Suppressor macrophage (primary cell): ENCODE measurements at places on chromosomes 5 and 9.
A peak's percentile ranks its signal among the peaks of the same experiment; 100 is the strongest.

- no peak for DNase-seq
These were observed 8.9 kb downstream of the LCN1 start for GRCh38 chr9:135530146-135530545.

DNA sequence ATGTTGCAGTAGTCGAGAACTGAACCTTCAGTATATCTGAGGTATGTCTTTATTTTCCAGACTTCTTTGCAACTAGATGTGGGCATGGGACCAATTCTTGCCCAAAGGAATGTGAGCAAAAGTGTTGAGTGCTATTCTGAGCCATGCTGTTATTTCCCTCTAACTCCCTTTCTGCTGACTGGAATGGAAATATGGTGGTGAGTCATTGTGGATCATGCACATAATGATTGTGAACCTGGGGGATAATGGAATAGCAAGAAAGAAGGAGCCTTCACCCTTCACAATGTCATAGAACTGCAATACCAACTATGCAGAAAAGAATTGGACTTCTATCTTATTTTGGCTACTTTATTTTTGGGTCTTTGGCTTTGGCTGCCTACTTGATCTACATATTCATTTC lies 10.3 kb upstream of the DOCK2 start:
- DNase-seq = no peak

GRCh38 chr9:126665644-126666035 lies 51.9 kb downstream of the LMX1B start:
- no peak for DNase-seq

- no peak for DNase-seq
These were observed 91.8 kb upstream of the CXCL14 start for GRCh38 chr5:135670588-135670987.

GRCh38 chr9:108512426-108513173 lies 343.2 kb downstream of the ACTL7B start:
- DNase-seq = no peak

DNA sequence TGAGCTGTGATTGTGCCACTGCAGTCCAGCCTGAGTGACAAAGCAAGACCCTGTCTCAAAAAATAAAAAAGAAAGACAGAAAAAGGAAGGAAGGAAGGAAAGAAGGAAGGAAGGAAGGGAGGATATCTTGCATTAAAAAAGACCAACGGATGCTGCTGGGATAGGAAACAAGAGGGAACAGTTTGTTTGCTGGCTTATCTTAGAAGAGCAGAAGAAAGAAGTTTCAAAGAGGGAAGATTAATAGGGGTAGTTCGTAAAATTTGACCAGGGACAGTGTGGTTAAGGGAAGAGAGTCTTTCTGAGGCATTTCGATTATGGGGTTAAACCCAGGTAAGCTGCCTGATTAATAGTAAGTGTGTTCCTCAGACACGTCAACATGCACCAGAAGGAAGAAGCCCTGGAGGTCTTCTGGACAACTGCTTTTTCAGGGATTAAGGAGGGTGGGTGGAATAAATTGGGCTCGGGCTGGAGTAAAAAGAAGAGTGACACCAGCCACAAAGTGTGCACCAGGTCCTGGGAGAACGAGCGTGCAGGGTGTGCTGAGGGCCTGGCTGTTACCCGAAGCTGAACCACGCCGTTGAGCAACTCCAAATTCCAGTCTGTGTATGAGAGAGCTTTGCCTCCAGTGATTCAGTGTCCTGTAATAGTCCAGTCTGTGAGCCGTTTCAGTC lies 24.8 kb downstream of the FYB1 start:
- peak; percentile 58 for DNase-seq

DNA sequence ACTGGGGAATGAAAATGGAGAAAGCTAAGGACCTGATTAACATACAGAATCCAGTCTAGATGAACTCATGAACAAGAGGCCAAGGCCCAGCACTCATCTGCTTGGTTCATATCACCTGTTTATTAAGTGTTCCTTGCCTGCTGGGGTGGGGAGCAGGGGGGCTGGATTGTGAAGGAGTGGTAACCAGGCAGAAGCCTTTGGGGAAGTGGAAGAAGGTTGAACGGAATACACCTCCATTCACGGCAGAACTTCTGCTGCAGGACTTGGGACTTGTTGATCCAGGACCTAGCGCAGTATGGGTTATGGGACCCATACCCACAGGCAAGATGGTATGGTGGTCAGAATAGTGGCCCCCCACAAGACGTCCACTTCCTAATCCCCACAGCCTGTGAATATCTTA lies 8.8 kb upstream of the SEPTIN8 start:
- DNase-seq = no peak

- no peak for DNase-seq
These were observed 153.2 kb downstream of the NTRK2 start for GRCh38 chr9:84822589-84823233.

GRCh38 chr5:122707796-122708195 lies 67.1 kb upstream of the SNX2 start:
- DNase-seq = no peak

GRCh38 chr9:134217431-134218210 lies 53.3 kb upstream of the RNU6ATAC start:
- peak; percentile 58 for DNase-seq

- DNase-seq = no peak
These were observed 14.6 kb upstream of the LAMC3 start for GRCh38 chr9:130994135-130995085.

DNA sequence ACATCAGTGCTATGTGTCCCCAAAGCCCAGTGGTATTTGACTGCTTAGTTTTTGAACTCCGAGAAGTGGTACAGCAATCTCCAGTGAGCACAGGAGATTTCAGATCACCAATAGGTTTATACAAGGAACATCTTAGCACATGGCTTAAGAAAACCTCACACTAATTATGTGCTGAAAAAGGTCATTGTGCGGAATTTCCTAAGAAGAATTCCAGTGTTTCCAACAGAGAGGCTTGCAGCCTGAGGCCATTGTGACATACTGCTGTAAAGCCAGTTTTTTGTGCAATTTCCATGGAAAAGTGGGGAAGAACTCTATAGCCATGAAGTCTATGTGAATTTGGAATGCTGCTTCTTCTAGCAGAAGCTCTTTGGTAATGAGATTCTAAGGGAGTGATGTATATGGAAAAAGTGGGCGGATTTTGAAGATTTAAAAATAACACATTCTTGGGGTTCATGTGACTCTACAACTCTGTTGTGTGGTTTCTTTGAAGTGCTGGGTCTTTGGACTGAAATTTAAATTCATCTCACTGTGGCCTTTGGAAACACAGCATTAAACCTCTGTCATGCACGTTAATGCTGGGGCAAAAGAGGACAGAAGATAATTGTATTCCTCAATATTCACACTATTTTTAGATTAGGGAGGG lies 110.5 kb upstream of the CD180 start:
- peak; percentile 8 for DNase-seq

- no peak for DNase-seq
These were observed 262.4 kb upstream of the ACTBL2 start for GRCh38 chr5:57745029-57745428.

DNA sequence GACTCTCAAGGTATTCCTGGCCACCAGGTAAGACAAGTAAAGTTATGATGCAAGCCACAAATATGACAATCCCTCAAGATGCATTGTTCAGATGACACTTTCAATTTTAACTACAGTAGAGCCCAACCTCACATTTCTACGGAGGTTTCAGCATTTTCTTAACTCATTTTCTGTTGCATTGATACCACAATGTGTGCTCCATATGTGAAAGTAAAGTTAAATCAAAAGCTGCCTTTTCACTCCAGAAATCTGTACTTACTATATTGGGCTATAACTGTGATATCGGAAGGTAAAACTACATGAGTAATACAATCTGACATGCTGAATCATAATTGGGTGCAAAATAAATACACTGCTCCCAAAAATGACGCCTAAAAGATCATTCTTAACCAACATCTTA lies 333.6 kb upstream of the MEF2C start:
- DNase-seq = no peak

DNA sequence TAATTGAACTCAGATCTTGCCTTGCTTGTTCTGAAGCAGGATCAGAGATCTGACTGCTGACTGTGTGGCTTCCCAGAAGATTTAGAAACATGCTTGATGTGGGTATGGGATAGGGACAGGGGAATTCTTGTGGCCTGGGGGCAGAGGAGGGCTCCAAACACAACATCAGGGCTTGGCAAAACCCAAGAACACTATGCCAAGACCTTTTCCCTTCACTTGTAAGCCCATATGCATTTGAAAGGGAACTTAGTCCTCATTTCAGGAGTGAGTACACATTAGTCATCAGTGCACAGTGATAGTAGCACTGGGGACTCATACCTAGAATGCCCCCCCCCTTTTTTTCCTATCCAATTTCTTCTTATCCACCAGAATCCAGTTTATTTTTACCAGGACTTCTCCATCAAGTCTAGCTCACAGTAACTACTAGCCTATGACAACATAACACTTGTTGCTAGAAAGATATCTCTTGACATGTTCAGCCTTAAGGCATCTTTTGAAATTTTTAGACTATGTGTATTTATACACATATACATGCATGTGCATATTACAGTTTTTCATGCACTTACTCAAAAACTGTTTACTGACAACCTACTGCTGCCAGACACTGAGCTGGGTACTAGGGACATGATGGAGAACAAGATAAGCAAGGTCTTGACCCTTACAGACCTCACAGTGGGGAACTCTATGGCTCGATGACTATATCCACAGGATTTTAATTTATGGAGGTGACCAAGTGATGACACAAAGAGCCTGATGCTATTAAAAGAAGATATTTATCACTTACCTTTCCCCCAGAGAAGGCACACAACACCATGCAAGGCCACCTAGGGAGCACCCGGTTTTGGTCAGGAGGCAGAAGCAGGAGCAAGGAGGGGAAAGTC lies 158.3 kb upstream of the MAP3K1 start:
- DNase-seq = no peak

- DNase-seq = no peak
These were observed 12.2 kb upstream of the MARCHF3 start for GRCh38 chr5:127042593-127042992.

DNA sequence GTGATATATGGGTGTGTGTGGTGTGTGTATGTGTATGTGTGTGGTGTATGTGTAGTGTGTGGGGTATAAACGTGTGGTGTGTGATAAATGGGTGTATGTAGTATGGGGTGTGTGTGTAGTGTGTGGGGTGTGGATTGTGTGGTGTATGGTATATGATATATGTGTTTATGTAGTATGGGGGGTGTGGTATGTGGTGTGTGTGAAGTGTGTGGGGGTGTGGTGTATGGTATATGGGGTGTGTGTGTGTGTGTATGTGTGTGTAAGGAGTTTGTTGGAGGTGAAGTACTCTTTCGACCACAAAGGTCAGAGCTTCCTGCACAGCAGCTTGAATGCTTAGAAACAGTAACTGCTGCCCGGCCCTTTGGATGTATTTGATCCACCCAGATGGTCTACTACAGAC lies 145.2 kb upstream of the IQGAP2 start:
- DNase-seq = no peak

GRCh38 chr9:135580664-135581380 lies 19.3 kb downstream of the PAEP start:
- DNase-seq = no peak

- peak; percentile 72 for DNase-seq
These were observed 21.3 kb downstream of the AHRR start for GRCh38 chr5:342501-343460.

DNA sequence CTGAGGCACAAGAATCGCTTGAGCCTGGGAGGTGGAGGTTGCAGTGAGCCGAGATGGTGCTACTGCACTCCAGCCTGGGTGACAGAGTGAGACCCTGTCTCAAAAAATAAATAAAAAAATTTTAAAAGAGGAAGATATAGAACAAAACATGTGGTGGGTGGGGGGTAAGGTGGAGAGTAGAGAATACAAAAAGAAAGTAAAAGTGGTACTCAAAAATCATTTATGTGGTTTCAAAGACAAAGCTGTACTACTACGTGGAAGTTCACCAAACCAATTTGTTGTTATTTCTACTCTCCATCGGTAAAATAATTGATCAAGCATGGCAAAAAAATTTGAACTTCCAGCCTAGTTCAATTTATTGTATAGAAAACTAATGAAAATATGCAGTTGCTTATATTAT lies 8.0 kb upstream of the OR13C3 start:
- no peak for DNase-seq

DNA sequence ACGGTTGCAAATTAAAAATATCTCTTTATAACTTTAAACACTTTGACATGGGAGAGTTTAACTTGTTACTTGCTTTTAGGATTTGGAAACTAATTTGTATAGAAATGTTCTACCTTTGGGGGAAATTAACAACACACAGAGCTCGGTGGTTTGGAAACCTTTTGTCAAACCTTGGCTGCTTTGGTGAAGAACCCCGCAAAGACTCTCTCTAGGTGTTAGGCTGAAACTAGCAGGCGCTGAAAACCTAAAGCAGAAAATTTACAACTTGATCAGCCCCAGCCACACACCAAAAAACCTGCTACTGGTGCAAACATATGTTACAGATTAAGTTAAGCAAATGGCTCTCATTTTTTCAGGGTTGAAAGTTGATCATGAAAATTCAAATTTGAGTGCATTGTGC lies 25.8 kb downstream of the NR2F1 start:
- no peak for DNase-seq

DNA sequence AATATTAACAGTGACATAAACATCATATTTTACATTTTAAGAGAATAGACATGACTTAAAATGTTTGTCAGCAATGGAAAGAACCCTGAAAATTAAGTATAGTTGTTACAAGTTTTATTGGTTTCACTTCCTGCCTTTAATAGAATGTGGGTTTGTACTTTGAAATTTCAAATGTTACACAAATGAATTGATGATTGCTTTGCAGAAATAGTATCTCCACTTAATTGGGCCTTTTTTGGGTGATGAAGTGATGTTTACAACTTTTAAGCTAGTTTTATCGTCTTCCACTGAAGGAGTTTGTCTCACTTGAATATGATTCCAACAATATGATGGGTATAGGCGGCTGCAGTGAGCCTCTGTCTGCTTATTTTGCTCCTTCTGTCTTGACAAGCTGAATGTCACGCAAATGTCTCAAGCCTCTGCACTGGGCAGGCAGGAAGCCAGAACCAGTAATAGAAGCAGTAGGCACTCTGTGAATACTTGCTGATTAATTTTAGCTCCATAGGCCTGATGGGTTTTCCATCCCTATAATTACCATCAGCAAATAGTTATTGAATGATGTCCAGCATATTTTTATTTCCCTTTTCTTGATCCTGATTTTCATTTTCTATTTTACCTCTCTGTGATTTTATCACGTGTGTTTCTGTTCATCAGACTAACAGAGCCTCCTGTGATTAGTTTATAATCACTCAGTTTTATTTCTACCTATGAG lies 10.6 kb upstream of the NR3C1 start:
- DNase-seq = no peak

DNA sequence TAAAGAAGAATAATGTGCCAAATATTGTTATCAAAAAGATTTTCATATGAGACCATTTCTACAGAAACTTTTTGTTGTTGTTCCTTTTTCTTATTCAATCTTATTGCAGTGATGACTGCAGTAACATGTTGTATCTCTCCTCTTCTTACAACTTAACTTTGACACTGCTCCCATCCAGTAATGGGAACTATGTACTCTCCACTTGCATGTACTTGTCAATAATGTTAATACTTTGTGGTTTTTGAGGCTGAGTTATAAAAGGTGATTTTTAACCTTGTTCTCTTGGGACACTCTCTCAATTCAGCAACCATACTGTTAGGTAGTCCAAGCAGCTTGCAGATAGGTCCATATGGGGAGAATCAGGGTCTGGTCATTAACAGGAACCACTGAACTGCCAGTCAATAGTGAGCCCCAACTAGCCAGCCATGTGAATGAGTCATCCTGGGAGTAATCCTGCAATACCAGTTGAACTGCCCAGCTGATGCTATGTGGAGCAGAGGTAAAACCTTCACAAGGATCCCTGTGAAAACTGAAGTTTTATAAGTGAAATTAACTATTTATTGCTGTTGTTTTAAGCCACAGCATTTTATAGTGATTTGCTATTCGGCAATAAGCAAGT lies 199.6 kb upstream of the DAB2 start:
- peak; percentile 17 for DNase-seq
